Activated T-helper 1 cell treated with anti-CD3 and anti-CD28 coated beads, Interleukin-2, amount 50 U/mL, for 16 hours (primary cell): ENCODE measurements at places on chromosomes 6 and 20.

DNA sequence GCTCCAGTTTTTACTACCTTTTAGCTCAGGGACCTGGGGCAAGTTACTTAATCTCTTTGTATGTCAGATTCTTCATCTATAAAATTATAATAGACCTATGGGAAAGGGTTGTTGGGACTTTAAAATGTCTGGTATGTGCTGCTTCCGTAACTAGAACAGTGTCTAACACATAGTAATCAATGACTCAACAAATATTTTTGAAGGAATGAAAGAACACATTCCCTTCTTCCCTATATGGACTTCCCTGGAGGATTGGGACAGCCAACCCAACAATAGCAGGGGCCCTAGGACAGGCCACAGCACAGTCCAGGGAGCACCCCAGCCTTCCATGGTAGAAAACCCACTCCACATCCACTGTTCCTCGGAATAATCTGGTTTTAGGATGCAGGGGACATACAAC is 50.7 kb upstream of the TPD52L1 start:
- no peak for DNase-seq

GRCh38 chr20:20480126-20480525 is 112.2 kb downstream of the INSM1 start:
- DNase-seq: no peak

- DNase-seq: no peak
Measured at GRCh38 chr6:68559716-68560115, 75.4 kb upstream of the ADGRB3 start.

GRCh38 chr20:23050847-23051627 is 1.6 kb upstream of the THBD start:
- DNase-seq: no peak

- no peak for DNase-seq
Measured at GRCh38 chr20:36497856-36498255, 43.5 kb upstream of the MYL9 start.
